EL (cell line): ENCODE measurements at places on chromosomes 6 and 20.

- DNase-seq: no peak
Observed at GRCh38 chr20:36526521-36527011, 14.8 kb upstream of the MYL9 start.

GRCh38 chr20:38127920-38128528 lies 37.0 kb downstream of the TGM2 start:
- DNase-seq: no peak

GRCh38 chr6:145026267-145026679 lies 709.0 kb downstream of the EPM2A start:
- DNase-seq: no peak

- no peak for DNase-seq
Observed at GRCh38 chr6:2807342-2808090, 34.1 kb downstream of the SERPINB1 start.

GRCh38 chr6:167404385-167405049 lies 79.6 kb downstream of the TTLL2 start:
- no peak for DNase-seq

DNA sequence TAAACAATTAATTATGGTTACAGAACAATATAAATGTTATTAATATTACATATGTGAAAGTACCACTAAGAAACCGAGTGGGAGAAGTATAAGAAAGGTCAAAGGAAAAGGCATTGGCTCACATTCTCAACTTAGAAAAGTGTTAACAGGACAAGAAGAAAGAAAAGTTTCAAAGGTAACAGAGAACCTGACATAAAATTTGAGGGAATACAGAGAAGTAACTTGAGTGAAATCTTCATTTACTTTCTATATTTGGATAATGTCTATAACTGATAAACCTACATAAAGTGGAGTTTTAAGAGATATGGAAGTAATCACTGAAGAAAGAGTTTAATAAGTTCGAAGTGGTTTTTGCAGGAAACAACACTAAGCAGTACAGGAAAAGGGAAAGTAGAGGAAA lies 30.1 kb downstream of the REPS1 start:
- no peak for DNase-seq
